Daoy (cell line): ENCODE measurements at places on chromosomes 6 and 20. TPM values are rescaled to one million over a fixed set of nuclear protein-coding genes. Genes with fewer than 3 reads are reported as not detected.

Gene TREML2
- total RNA-seq = not detected in 2 replicates

Gene HCRTR2
- total RNA-seq = not detected in 2 replicates

Gene THBS2
- 12.5 and 16.1 TPM in 2 replicates for total RNA-seq

Gene NMBR
- total RNA-seq = not detected in 2 replicates

Gene SLC35D3
- total RNA-seq = not detected in 2 replicates

Gene MTFR2
- 10.1 and 26.0 TPM in 2 replicates for total RNA-seq

Gene SHLD1
- total RNA-seq = 2.8 and 3.0 TPM in 2 replicates

Gene C6orf141
- 7.3 and 13.2 TPM in 2 replicates for total RNA-seq

Gene SAMD3
- total RNA-seq = not detected in 2 replicates

Gene IMPG1
- not detected in 2 replicates for total RNA-seq

GRCh38 chr20:37243076-37243936 is 18.3 kb downstream of the GHRH start:
- DNase-seq = no peak

- DNase-seq = peak; percentile 52
Measured at GRCh38 chr6:117545161-117545595, 57.1 kb downstream of the GOPC start.

DNA sequence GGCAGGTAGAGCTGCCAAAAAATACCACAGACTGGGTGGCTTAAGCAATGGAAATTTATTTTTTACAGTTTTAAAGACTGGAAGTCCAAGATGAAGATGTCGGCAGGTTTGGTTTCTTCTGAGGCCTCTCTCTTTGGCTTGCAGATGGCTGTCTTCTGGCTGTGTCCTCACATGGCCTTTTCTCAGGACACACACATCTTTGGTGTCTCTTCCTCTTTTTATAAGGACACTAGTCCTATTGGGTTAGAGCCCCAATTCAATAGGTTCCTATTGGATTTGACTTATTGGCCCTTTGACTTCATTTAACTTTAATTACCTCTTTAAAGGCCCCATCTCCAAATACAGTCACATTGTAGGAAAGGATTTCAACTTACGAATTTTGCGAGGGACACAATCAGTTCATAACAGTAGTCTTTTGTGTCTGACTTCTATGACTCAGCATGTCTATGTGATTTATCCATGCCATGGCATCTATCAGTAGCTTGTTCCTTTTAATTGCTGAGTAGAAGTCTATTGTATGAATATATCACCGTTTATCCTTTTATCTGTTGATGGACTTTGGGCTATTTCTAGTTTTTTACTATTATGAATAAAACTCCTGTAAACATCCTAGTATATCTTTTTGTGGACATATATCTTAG is 11.0 kb upstream of the TCP11 start:
- no peak for DNase-seq

DNA sequence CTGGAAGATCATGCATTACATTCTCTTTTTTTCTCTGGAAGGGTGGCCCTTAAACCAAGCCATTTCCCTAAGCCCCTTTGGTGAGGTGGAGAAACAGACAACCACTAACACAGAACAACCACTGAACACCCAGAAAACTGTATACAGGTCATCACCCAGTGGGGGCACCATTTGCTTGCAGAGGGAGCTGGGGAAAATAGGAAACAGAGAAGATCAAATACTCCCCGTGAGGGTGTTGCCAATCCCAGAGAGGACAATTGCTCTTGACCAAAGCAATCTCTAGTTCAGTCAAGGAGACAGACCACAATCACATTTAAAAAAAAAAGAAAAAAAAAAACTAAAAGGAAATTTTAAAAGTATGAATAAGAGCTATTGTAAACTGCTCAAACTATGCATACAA is 865 bp upstream of the DAAM2 start:
- peak; percentile 41 for DNase-seq

GRCh38 chr6:4370066-4370465 is 234.7 kb upstream of the ECI2 start:
- DNase-seq = peak; percentile 83

- no peak for DNase-seq
Measured at GRCh38 chr6:548091-548490, 108.8 kb downstream of the HUS1B start.

DNA sequence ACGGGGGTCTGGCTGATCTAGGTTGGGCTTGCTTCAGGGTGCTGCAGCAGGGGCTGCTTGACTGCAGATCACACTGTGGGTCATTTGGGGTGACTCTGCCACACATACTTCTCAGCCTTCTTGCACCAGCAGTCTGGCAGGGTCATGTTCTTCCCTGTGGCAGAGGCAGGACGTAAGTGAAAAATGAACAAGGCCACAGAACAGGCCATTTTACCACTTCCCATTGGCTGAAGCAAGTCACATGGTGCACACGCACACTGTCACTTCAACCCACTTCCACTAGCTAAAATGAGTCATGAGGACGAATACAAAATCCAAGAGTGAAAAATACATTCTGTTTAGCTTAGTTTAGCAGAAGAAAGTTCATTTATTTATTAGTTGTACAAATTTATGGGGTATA is 168.6 kb upstream of the GGTLC1 start:
- DNase-seq = no peak

DNA sequence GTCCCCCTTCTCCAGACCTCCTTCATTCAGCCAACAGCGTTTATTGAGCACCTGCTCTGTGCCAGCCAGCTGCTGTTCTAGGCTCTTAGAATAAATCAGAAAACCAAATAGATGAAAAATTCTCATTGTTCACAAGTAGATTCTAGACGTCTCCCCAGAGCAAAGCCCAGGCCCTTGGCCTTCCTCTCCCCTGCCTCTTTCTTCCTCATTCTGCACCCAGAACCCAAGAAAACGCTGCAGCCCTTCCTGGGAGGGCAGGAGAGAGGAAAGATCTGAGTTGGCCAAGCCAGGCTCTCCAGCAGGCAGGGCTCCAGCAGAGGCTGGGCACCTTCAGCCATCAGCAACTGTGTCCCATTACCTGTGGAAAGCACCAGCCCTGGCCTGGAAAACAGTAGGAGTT is 12.0 kb upstream of the BPI start:
- no peak for DNase-seq

DNA sequence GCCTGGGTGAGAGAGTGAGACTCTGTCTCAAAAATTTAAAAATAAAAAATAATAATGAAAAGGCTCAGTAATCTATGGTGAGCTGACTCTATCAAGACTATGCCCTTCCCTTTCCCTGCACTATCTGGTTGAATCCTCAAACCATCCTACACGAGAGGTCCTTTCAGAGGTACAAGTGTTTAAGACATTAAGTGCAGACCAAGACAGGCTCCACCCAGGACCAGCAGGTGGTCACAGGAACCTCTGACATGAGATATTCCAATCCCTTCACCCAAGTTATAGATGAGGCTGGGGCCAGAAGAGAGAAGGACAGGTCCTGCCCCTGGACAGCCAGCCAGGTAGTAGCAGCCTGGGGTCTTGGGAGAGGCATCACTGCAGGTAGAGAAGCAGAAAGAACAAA is 182.6 kb downstream of the NFATC2 start:
- DNase-seq = peak; percentile 48

DNA sequence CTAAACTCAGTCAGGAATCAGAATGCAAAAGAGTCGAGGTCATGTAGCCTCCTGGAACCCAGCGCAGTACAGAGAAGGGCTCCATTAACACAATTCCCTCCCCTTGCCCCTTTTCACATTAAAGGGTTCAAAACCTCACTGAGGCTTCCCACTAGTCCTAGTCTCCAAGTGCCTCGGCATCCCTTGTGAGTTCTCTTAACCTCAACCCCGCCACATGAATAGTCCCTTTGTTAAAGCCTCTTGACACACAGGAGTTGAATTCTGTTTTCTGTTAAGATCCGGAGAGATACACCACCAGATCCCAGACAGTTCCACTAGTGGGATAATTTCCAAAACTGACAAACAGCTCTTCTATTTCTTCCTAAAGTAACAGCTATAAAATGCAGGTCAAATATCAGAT is 17.8 kb downstream of the PTPRT start:
- DNase-seq = no peak

GRCh38 chr6:134389658-134390057 is 71.7 kb upstream of the SGK1 start:
- no peak for DNase-seq

GRCh38 chr6:158639056-158639455 is 5.5 kb downstream of the DYNLT1 start:
- no peak for DNase-seq

DNA sequence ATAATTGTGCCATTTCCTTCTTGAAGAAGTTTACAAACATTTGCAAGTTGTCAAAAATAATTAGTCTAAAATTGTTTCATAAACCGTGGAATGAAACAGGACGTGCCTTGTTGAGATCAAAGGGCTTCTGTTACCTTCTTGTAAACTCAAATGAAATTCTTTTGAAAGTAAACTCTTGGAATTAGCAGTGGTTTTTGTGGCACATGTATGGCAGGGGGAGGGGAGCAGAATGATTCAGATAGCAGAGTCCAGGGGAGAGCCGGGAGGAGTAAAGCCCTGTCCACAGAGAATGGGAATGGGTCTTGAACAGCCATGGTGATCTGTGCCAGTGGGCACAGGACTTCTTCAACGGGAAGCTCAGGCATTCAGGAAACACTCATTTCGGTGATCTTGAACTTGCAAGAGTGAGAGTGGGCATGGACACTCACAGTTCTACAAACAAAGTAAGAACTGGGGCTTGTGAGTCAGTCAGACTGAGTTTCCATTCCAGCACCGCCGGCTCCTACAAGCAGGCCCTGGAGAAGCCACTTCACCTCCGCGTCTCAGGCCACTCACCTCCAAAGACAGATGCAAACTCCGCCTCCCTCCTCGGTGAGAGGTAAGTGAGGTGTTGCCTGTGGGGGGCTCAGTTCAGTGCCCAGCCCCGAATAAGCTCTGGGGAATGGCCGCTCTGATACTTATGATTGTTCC is 143.1 kb downstream of the CDH26 start:
- peak; percentile 42 for DNase-seq

DNA sequence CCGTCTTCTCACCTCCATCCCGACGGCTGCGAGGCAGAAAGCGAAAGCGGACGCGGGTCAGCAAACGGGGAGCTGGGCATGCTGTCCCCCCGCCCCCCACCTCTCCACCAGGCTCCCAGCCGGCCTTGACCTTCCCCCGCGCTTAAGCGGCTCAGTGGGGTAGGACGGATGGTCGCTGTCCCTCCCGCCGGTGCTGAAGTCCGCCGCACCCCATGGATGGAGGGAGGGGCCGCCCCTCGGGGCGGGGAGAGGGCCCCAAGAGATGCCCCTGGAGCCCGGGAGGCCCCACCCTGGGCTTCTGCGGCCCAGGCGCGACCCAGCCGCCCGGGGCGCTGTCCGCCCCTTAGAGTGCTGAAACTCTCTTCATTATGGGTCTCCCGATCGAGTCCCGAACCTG is at the start of gene KCNB1:
KCNB1 (minus strand) TSS at position 48 of the 397 bp plus-strand sequence. CDS start 188 bp downstream, outside the sequence.
- DNase-seq = peak; percentile 82

- no peak for DNase-seq
Measured at GRCh38 chr6:105824732-105825131, 261.4 kb upstream of the PRDM1 start.

DNA sequence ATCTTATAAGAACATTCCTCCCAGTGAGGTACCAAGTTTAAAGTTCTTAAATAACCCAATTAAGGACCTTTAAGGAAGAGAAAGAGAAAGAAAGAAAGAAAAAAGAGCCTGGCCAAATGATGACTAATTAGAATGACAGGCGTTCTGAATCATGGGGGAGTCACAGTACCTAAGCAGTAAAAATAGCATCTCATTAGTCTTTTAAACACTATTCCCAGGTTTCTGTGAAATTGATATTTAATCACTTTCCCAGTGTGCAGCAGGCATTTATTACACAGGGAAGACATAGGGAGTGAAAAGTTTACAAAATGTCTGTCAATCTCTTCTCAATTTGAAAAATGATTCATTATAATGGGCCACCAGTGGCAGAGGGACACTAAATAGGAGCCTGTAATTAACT is 251.4 kb upstream of the MANEA start:
- DNase-seq = no peak

GRCh38 chr6:124164343-124164742 is 360.7 kb downstream of the NKAIN2 start:
- DNase-seq = no peak

DNA sequence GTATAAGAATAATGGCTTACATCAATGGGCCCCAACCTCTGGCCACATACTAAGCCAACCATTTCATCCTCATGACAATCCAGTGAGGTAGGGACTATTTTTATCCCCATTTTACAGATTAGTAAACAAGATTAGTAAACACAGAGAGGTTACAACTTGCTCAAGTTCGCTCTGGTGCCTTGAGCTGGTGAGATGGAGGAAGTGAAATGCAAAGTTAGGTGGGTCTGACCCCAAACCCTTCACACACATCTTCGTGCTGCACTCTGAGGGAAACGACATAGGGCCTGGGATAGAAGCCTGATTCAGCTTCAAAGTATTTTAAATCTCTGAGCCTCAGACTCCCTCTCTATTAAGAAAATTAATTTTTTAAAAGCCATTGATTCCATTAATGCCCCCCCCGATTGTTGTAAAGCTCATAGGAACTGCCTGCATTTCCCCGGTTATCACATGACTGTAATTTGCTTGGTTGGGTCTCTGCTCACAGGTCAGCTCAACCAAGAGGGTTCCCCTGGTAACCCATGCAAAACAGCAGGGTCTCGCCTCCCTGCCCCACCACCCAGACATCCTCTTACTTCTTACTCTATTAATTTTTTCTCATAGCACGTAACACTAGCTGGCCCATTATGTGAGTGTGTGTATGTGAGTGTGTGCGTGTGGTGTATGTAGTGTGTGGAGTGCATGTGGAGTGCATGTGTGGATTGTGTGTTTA is 221.2 kb downstream of the MAFB start:
- DNase-seq = no peak
